Neuronal stem cell (in vitro differentiated cells): ENCODE measurements at places on chromosomes 4 and X.

GRCh38 chr4:169802873-169803272 is 45.1 kb upstream of the HPF1 start:
- no peak for DNase-seq

DNA sequence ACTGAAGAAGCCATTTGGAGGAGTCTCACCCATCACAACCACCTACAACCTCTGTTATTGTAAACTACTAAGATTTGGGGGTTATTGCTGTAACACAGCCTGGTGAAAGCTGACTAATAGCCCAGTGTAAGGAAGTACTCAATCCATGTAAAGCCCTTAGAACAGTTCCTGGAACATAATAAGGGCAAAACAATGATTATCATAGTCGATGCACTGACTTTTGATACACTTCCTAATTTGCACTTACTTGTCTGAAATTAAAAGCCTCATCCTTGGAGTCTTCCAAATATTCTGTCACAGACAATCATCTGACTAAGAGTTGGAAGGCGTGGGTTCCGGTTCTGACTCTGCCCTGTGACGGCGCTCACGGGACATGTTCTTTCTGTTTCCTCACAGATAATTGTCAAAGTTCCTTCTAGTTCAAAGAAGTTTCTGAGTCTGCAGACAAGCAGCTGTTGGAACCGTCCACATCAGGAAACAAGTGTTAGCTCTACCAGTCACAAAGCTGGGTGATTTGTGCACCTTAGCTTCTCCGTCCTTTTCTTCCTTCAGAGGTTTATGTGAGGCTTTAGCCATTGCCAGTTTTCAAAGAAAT is 33.4 kb upstream of the RASGEF1B start:
- no peak for DNase-seq

- no peak for DNase-seq
These were observed 32.4 kb downstream of the EGF start for GRCh38 chr4:109945056-109945455.

- no peak for DNase-seq
These were observed 121.7 kb downstream of the GRXCR1 start for GRCh38 chr4:43014256-43014655.

GRCh38 chrX:153863251-153863991 is 22.6 kb downstream of the L1CAM start:
- DNase-seq = no peak
